ENCODE measurements at places on chromosomes 1 and 21. TPM values are rescaled to one million over a fixed set of nuclear protein-coding genes. Genes with fewer than 3 reads are reported as not detected.

DNA sequence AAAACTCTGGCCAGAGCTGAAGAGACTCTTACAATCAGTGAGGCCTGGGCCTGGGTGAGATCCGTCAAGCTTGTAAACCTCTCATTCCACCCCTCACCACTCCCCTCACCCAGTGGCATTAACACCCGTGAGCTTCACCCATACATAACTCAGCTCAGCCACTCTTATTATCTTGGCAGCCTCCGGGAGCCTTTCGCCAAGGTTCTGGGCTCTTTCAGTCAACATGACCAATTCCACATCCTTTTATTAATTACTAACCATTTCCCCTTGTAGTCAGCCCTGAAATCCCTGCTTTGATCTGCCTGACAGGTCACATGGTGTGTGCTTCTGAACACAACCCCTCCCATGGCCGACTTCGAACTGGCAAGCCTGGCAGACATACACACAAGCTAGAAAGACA lies 134.8 kb downstream of the SETD4 start:
- DNase-seq, result no peak

- DNase-seq, result no peak
Measured at GRCh38 chr1:62800281-62800680, 16.3 kb downstream of the ATG4C start.

- no peak for DNase-seq
Measured at GRCh38 chr1:51314974-51315373, 15.4 kb downstream of the TTC39A start.

PLD5 gene
- 11.3 TPM for total RNA-seq

MTARC1 gene
- 18.7 TPM for total RNA-seq

DNA sequence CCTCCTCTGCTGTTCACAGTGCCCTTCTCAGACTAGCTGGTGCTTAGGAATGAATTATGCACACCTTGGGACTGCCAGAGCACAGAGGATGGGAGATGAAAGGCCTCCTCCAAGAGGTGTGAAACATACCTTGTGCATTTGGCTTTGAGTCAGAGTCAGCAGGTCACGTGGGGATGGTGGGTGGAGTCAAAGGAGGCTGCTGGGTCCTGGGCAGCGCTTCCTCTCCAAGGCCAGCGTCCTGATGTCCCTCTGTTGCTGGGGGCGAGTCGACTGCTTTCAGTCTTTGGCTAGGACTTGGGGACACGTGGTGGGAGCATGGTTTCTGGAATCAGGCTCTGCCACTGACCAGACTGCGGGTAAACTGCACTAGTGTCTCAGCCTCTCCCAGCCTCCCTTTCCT lies 91.2 kb downstream of the AJAP1 start:
- no peak for DNase-seq

DNA sequence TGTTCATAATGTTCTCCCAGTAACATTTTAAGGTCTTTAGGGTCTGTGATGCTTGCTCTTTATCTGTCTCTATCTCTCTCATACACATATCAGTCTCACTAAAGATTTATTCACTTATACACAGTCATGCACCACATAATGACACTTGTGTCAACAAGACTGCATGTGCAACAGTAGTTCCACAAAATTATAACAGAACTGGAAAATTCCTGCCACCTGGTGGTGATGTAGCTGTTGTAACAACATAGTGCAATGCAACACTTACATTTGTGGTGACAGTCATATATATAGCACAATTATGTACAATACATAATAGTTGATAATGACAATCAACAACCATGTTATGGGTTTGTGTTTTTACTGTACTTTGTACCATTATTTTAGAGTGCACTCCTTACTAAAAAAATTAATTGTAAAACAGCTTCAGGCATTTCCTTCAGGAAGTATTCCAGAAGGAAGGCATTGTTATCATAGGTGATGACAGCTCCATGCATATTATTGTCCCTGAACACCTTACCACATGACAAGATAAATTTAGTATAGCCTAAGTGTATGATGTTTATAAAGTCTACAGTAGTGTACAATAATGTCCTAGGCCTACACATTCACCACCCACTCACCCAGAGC lies 8.1 kb downstream of the TDRD5 start:
- DNase-seq, result no peak

DNA sequence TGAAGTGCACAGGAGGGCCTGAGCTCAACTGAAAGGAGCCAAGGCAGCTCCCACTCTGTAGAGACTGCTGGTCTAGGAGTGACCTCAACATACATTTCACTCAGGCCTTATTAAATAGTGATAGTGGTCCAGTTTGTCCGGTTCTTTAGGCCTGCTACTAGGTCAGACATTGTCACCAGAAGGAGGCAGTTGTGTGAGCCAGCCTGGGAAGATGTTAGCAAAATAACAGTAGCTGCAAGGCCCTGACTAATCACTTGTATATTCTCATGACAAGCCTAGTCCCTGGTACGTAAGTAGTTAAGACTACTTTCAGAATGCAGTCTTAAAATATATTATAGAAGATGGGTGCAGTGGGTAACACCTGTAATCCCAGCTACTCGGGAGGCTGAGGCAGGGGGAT lies 264.0 kb upstream of the CAMK1G start:
- no peak for DNase-seq

FCAMR gene
- total RNA-seq, result not detected

Data from dorsolateral prefrontal cortex (tissue), 122 donors.